GM12878 (cell line): ENCODE measurements at places on chromosomes 16 and 17. TPM values are rescaled to one million over a fixed set of nuclear protein-coding genes. Genes with fewer than 3 reads are reported as not detected.

- no peak for DNase-seq
- H3K27ac ChIP-seq: peak overlapping the region; percentile 21; the same call in 1 of the 2 replicates
- no peaks in the 10 kb centered on the region for H3K27me3 ChIP-seq
- H3K4me3 ChIP-seq: no peak overlapping the region
Measured at GRCh38 chr16:12458591-12459358, 344.9 kb downstream of the CPPED1 start.

Gene SHISA9
- 0.05 and 0.18 TPM in 2 replicates for total RNA-seq

DNA sequence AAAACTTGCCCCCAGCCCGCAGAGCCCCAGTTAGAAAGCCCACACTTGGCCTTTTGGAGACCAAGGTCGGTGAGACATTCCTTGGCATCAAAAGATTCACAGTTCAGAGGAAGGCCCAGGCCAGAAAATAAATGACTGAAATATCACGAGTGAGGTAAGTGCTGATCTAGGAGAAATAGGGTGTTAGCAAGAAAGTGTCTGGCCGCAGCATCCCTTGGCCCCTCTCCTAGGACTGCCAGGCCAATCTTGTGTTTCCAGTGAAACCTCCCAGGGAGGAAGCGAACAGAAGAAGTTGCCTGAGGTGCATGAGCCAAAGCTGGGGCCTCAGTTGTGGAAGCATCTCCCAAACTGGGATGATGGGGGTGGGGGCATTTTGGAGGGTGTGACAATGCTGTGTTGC, 22.5 kb upstream of the NSMCE1 start:
- peaks cover 8% of the 10 kb centered on the region for H3K4me1 ChIP-seq
- H3K27me3 ChIP-seq: no peaks in the 10 kb centered on the region
- H3K27ac ChIP-seq: no peak overlapping the region
- H3K36me3 ChIP-seq: no peaks in the 10 kb centered on the region

- H3K27ac ChIP-seq: no peak overlapping the region
- no peaks in the 10 kb centered on the region for H3K27me3 ChIP-seq
- no peaks in the 10 kb centered on the region for H3K36me3 ChIP-seq
- H3K4me1 ChIP-seq: no peaks in the 10 kb centered on the region
- DNase-seq: no peak
Measured at GRCh38 chr17:53134548-53134947, 688.2 kb upstream of the KIF2B start.

Gene KRTAP4-4
- not detected in 2 replicates for total RNA-seq

- H3K36me3 ChIP-seq: no peaks in the 10 kb centered on the region
- H3K27ac ChIP-seq: no peak overlapping the region
- H3K27me3 ChIP-seq: no peaks in the 10 kb centered on the region
- H3K4me1 ChIP-seq: no peaks in the 10 kb centered on the region
- DNase-seq: no peak
Measured at GRCh38 chr16:64654178-64654577, 467.7 kb downstream of the CDH11 start.

- no peaks in the 10 kb centered on the region for H3K4me1 ChIP-seq
- H3K27me3 ChIP-seq: no peaks in the 10 kb centered on the region; the same call in 1 of the 2 replicates
- no peaks in the 10 kb centered on the region for H3K36me3 ChIP-seq
- H3K4me3 ChIP-seq: no peak overlapping the region
- DNase-seq: no peak
Measured at GRCh38 chr16:53372992-53373871, 61.0 kb upstream of the RBL2 start.

Gene SLC38A8
- not detected in 2 replicates for total RNA-seq

DNA sequence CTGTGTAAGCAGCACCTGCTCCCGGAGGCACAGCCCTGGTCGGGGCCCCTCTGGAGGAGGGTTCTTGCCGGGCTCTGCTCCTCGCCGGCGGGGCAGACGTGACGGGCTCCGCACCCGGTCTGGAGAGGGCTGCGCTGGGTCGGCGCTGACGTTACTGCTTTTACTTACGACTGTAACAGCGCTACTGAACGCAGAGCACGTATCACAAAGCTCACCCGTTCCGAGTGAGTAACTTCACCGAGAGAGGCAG, 1.3 kb upstream of the RAB40C start:
- no peak for DNase-seq
- peak overlapping the region; percentile 94 for H3K4me3 ChIP-seq
- no peaks in the 10 kb centered on the region for H3K27me3 ChIP-seq
- H3K4me1 ChIP-seq: peaks cover 15% of the 10 kb centered on the region
- H3K36me3 ChIP-seq: no peaks in the 10 kb centered on the region
